ENCODE measurements at places on chromosomes 4 and X. TPM values are rescaled to one million over a fixed set of nuclear protein-coding genes. Genes with fewer than 3 reads are reported as not detected.

The SATL1 gene
- 2.3 TPM for total RNA-seq

DNA sequence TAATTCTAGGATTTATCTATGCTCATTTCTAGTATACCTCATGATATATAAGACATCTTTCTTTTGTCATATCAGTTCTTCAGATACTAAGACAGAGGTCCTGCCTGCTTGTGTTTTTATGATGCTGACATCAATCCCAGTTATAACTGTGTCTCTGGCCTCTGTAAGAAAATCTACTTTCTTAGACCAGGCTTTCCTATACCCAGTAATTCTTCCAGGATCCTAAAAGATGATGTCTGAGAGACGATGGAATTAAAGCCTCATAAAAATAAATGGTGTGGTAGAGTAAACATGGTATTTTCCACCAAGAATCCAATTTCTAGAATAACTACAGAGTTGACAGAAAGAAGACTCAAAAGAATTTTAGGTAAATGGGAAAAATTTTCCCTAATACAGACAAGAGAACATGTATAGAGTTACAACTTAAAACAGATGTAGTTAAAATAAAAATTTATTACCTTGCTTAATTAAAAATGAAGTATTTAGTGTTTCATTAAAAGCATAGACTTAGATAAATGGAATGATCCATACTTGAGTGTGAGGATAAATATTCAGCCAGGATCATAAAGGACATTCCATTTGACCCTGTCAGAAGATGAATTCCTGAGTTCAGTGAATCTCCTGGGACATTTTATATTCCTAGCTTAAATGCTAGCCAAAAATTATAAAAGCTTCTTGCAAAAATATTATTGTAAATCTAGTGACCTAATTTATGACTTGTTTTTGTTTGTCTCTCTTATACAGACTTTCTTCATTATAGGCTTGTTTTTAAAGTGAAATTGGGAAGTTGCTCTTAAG, 137.4 kb downstream of the PDLIM5 start:
- DNase-seq: no peak

DNA sequence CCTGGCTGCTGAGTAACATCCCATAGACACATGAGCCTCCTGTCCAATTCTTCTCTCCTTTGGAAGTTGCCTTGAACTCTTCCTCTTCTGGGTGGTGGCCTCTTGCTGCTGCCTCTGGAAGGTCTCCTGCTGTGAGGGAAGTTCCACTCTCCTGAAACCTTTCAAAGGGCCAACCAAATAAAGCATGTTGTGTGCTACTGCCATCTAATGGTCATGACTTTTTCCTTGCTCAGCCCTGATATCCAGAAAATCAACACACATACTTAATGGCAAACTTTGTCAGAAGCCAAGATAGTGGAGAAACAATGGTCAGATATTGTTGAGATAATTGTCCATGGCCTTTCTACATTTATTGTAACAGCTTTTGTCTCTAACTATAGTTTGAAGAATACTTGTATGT, 19.1 kb upstream of the ZXDA start:
- DNase-seq: no peak

The SERTM2 gene
- total RNA-seq: not detected

The LDB2 gene
- 118 TPM for total RNA-seq

DNA sequence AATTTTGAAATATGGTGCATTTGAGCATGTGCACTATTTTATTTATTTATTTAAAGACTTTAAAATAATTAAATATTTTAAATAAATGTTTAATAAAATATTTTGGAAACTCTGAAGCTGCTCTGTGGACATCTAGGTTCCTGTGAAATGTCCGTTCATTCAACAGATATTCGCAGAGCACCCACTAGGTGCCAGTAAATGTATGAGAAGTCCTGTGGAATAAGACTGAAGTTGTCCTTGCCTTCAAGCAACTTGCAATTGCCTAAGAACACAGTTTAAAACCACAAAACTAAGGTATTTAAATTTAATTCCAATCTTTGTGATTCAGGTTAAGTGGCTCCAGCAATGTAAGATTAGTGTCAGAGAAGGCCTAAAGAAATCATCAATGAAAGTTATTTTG, 306.7 kb downstream of the GBA3 start:
- DNase-seq: no peak

DNA sequence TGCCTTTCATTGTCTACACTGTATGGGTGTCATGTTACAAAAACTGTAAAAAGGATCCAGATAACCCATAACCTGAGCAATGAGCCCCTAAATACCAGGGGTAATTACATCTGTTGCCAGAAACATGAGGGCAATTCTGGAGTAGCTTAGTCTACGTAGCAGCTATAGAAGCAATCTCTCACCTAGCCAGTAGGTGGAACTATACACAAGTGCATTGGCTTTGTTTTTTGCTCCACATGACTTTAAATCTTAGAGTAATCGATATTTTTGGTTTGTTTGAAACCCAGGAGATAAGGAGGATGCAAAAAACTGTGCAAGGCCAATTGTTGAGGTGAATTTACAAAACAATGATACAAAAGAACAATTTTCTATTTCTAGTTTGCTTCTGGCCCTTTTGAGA, 57.5 kb downstream of the GPR82 start:
- DNase-seq: no peak

The WAS gene
- 4.5 TPM for total RNA-seq

- no peak for DNase-seq
Observed at GRCh38 chr4:149203256-149204001, 612.2 kb downstream of the IQCM start.

Measured in dorsolateral prefrontal cortex (tissue), 122 donors.